ENCODE measurements at places on chromosomes 13 and 19. TPM values are rescaled to one million over a fixed set of nuclear protein-coding genes. Genes with fewer than 3 reads are reported as not detected.

The VSTM1 gene
- polyA plus RNA-seq, result not detected

The SERPINE3 gene
- not detected for polyA plus RNA-seq

The MRPL34 gene
- polyA plus RNA-seq, result 137 TPM

The F10 gene
- 9.2 TPM for polyA plus RNA-seq

The OXGR1 gene
- polyA plus RNA-seq, result 0.45 TPM

The ZNF177 gene
- polyA plus RNA-seq, result 1.00 TPM

DNA sequence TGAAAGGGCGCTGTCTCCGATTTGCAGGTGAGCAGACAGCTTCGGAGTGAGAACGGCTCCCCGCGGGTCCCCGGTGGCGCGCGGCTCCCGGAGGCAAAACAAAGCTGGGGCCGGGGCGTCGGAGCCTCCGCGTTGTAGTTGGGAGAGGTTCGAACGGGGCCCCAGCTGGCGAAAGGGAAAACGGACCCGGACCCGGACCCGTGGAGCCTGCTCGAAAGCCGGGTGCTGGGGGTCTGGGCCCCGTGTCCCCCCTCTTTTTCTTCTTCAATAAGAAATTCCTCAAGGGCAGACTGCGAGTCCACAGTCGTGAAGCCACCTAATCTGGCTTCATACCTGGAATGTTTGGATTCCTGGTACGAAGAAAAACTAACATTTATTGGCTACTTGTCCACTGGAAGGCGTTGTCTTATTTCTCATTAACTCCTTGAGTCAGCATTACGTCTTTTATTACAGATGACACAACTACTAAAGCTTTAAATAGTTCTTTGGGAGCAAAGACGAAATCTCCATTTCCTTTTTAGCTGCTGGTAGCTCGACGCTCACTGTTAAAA lies 632 bp upstream of the MTIF3 start:
- peak; percentile 56 for DNase-seq

DNA sequence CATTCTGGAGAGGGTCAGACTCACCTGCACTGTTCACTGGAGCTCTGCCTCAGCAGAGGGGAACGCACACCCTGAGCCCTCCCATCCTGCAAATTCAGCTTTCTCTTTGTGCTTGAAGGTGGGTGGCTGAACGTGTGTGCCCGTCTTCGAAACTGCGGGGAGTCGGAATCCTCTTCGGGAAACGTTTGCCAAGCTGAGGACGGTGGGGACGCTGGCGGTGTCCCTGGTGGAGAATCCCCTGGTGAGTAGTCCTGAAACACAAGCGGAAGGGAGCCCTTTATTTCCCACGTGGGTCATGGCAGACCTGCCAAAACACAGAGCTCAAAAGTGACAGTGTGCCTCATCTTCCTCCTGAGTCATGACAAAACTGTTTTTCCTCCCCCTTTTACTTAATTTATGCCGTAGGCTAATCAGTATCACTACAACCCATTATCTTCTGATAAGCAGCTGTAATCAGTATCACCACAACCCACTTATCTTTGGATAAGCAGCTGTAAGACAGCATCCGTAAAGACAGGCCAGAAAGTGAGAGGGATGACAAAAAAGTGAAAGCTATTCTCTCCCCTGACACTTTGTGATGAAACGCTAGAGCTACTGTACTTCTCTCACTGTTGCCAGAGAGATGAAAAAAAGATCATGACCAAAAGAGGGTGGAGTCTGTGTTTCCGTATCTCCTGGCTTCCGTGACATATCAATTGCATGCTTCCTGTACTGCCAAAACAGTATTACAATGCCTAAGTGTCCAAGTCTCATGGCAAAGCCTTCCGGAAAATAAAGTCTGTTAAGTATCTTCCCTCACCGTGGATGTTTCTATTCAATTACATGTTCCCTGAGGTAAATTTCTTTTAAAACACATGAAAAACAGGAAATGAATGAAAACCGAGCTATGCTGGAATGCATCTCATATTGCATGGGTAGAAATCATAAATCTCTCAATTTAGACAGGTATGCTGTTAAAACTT lies 155.5 kb downstream of the TBC1D4 start:
- peak; percentile 50 for DNase-seq

DNA sequence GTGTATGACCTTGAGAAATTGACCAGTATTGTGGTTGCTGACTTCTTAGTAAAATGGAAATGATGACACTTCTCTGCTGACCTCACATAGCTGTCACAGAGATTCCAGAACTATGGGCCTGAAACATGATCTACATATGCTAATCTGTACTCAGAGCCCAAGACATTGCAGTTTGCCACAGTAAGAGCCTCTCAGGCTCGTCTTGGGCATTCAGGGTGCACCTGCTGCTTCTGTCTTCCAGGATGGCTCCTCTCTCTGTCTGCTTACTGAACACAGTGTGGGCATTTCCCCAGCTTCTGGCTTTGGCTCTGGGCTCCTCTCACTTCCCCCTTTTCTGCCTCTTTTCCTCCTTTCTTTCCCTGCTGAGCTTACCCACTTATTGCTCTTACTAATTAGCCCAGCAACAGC lies 22.3 kb upstream of the SLC46A3 start:
- no peak for DNase-seq

- no peak for DNase-seq
Measured at GRCh38 chr13:95559100-95559499, 6.6 kb downstream of the CLDN10 start.

GRCh38 chr13:77528834-77529500 lies 6.5 kb upstream of the SCEL start:
- DNase-seq, result no peak

- DNase-seq, result no peak
Measured at GRCh38 chr13:101190337-101190736, 226.0 kb downstream of the NALCN start.

- peak; percentile 50 for DNase-seq
Measured at GRCh38 chr13:25232937-25233515, 54.3 kb downstream of the MTMR6 start.

DNA sequence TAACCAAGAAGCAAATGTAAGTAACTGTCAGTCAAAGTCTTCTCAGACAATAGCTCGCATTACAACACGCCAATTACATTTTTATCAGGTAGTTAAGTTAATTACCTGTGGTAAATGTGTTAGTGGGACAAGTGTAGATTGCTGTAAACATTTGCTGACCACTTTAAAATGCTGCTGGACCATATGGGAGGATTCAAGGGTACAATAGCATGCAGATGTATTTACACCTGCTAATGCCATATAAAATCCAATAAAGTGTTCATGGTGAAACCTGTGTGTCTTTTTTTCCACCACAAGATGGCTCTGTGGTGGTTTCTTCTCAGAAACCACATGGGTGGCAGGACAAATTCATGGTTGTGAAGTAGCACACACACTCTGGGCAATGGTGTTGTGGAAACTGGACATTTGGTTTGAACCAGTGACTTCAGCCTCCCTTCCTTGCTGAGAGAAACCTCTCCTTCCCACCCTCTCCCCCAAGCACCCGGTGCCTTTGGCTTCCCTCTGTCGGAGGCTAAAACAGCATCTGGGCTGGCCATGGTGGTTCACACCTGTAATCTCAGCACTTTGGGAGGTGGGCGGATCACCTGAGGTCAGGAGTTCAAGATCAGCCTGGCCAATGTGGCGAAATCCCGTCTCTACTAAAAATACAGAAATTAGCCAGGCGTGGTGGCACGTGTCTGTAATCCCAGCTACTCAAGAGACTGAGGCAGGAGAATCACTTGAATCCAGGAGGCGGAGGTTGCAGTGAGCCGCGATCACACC lies 18.1 kb upstream of the GTF3A start:
- DNase-seq, result no peak

GRCh38 chr13:66849706-66850105 lies 380.4 kb downstream of the PCDH9 start:
- no peak for DNase-seq

GRCh38 chr13:49265822-49266221 lies 18.1 kb downstream of the CDADC1 start:
- DNase-seq, result no peak

GRCh38 chr13:108435393-108436149 lies 166.1 kb downstream of the TNFSF13B start:
- peak; percentile 11 for DNase-seq

DNA sequence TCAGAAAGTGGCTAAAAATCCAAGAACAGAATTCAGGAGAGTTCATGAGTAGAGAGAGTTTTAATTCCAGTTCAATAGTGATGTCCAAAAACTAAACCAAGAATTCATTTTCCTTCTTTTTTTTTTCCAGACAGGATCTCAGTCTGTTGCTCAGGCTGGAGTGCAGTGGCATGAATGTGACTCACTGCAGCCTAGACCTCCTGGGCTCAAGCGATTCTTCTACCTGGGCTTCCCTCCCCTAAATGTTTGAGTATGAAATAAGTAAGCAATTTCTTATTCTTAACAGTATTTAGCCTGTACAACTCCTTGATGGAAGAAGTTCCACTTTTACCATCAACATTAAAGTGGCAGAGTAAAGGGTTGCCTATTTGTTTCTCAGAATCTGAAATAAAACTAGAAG lies 3.8 kb downstream of the COMMD6 start:
- no peak for DNase-seq

GRCh38 chr13:23427342-23427843 lies 6.1 kb downstream of the SACS start:
- DNase-seq, result peak; percentile 49

Measured in lung (tissue), 17 donors.